ENCODE measurements at places on chromosomes 1 and 21. TPM values are rescaled to one million over a fixed set of nuclear protein-coding genes. Genes with fewer than 3 reads are reported as not detected.

ST6GALNAC3 gene
- total RNA-seq, result 7.6 TPM

RGS5 gene
- total RNA-seq, result 45.7 TPM

AMIGO1 gene
- total RNA-seq, result 2.7 TPM

C1orf94 gene
- total RNA-seq, result 0.29 TPM

DIO1 gene
- not detected for total RNA-seq

NBPF6 gene
- total RNA-seq, result not detected

ADAM30 gene
- not detected for total RNA-seq

Measured in endodermal cell (in vitro differentiated cells).